ENCODE measurements at places on chromosomes 2 and 18. TPM values are rescaled to one million over a fixed set of nuclear protein-coding genes. Genes with fewer than 3 reads are reported as not detected.

DNA sequence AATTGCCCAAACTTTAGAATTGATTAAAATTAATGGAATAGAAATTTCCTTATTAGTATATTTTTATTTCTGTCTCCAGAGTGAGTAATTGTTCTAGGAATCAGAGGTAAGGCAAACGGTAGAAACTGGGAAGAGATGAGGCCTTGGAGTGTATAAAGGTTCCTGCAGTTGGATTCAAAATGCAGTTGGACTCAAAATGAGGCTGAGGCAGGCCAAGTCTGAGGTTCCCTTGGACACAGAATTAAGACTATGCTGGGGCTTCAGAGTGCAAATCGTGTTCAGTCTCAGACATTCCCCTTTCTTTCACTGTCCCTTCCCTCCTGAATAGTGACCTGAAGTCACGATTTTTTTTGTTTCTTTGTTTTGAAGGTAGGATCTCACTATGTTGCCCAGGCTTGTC, 746.9 kb upstream of the NRXN1 start:
- no peak for DNase-seq

MSGN1 gene
- not detected for total RNA-seq

GRCh38 chr2:217250013-217250524, 390.2 kb upstream of the TNP1 start:
- DNase-seq: no peak

- DNase-seq: no peak
These were observed 4.0 kb downstream of the LPIN1 start for GRCh38 chr2:11750422-11750821.

DNA sequence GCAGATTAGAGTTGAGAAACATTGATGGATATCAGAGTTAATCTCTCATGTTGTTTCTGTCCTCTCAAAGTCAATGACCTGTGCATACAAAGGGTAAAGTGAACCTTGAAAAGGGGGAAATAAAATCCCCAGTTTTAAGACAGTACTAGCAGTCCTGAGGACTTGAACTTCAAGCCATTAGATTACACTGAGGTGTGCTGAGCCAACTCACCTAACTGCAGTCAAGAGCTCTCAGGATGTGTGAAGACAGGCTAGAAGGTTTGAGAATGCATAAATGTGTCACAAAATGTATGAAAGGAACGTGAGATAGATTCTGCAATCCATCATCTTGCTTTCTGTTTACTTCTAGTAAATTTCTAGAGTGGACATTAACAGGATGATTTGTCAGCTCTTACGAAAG, 35.5 kb downstream of the DOCK10 start:
- no peak for DNase-seq

CCDC178 gene
- 0.24 TPM for total RNA-seq

DNA sequence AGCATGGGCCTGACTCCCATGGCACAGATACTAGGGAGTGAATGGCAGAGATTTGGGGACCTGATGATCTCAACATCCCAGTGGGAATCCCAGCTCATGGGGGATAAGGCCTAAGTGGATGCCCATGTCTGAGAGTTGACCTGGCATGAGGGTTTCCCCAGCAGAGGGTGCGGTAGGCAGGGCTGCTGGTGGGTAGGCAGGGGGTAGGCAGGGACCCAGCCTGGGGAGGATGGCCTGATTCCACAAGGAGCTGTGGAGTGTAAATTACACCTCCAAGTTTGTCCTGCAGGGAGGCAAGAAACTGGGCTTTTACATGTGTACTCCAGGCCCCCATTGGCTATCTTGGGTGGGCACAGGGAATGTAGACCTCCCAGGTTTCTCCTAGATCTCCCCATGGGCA, 46.9 kb downstream of the INPP5D start:
- no peak for DNase-seq

- DNase-seq: no peak
These were observed 15.9 kb downstream of the FAM168B start for GRCh38 chr2:131077182-131077846.
